ENCODE measurements at places on chromosomes 6 and 20.

DNA sequence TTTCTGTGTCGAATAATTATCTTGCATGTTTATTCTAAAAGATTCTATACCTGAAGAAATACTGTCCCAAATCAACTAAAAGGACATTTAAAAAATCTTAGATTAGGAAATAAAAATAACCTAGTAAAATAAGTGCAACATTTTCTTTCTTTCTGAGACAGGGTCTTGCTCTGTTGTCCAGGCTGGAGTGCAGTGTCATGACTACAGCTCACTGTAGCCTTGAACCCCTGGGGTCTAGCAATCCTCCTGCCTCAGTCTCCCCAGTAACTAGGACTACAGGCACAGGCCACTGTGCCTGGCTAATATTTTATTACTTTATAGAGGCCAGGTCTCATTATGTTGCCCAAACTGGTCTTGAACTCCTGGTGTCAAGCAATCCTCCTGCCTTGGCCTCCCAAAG, 48.7 kb downstream of the RARS2 start:
- no peak for DNase-seq

DNA sequence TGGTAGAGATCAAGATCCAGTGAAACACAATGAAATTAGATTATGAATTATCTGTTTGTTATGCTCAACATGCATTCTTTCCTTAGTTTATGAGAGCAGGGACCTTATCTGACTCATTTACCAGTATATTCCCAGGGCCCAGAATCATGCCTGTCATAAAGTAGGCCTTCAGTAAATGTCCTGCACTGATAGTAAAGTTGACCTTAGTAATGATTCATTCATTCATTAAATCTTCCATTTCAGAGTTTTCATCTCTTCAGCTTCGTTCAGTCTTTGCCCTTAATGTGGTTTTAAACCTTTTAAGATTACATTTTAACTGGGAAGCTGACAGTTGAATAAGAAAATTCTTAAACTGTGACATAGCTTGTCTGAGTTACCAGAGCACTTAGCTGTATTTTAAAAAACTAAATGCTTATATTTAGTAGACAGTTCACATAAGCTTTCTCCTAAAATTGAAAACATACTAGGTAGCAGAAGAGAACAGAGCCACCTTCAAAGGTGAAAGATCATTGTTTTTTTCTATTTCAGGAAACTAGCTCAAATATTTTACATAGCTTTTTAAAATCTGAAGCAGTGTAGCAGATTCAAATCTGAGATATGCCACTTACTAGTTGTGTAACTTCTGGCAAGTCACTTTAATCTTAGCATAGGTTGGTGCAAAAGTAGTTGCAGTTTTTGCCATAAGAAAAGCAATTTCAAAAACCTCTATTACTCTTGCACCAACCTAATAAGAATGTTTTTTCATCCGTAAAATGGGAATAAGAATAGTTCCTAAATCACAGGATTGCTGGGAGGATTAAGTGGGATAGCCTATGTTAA, 41.4 kb downstream of the MCM8 start:
- DNase-seq, result no peak

GRCh38 chr6:158314737-158315136, 2.5 kb downstream of the TULP4 start:
- DNase-seq, result no peak

- DNase-seq, result no peak
Measured at GRCh38 chr6:162644153-162644552, 83.4 kb downstream of the PRKN start.

GRCh38 chr6:35452183-35453090, at the start of gene FANCE:
Gene FANCE, plus strand, starts transcription at chr6:35452338. Its CDS starts 208 bp downstream, at chr6:35452546.
- DNase-seq, result peak; percentile 85

GRCh38 chr6:56488281-56488680, 154.4 kb downstream of the DST start:
- DNase-seq, result no peak
